Osteocyte (in vitro differentiated cells): ENCODE measurements at places on chromosomes 4 and X. TPM values are rescaled to one million over a fixed set of nuclear protein-coding genes. Genes with fewer than 3 reads are reported as not detected.

DNA sequence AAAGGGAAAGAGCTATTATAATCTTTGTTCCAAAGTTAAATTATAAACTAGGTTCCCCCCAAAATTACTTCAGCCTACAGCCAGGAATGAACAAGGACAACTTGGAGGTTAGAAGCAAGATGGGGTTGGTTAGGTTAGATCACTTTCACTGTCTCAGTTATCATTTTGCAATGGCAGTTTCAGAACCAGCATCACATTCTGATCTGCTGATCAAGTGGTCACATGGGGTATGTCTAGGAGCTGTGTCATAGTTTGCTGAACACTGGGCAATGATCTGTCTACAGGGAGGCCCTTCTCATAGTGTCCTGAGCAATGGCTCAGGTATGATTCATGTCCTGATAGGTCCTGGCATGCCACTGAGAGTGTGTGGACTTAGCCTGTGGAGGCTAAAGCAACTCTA lies 41.6 kb upstream of the XIAP start:
- H3K4me3 ChIP-seq: no peak overlapping the region
- H3K4me1 ChIP-seq: no peaks in the 10 kb centered on the region
- no peak for DNase-seq
- no peaks in the 10 kb centered on the region for H3K36me3 ChIP-seq
- H3K27me3 ChIP-seq: no peaks in the 10 kb centered on the region

DNA sequence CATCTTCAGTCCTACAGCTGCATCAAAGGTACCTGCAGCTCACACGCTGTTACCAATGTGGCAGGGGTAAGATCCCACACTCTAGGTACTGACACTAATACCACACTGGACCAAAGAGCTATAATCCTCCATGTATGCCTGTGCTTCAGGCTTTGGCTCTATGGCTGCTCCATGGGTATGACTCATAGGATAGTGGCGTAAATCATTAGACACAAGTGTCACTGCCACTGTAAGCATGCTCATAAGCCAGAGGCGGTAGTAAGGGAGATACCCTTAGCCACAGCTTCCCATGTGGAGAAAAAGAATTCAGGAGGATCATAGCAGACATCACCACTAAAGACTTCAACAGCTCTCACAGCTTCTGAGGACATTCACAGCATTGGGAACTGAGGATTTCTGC lies 287.5 kb downstream of the ACTRT1 start:
- no peaks in the 10 kb centered on the region for H3K27me3 ChIP-seq
- no peaks in the 10 kb centered on the region for H3K36me3 ChIP-seq
- no peaks in the 10 kb centered on the region for H3K4me1 ChIP-seq
- DNase-seq: no peak
- no peak overlapping the region for H3K4me3 ChIP-seq

GRCh38 chrX:129696463-129697155 lies 41.9 kb upstream of the APLN start:
- H3K27me3 ChIP-seq: peaks cover 7% of the 10 kb centered on the region
- DNase-seq: peak; percentile 48
- no peak overlapping the region for H3K27ac ChIP-seq
- no peak overlapping the region for H3K4me3 ChIP-seq

DNA sequence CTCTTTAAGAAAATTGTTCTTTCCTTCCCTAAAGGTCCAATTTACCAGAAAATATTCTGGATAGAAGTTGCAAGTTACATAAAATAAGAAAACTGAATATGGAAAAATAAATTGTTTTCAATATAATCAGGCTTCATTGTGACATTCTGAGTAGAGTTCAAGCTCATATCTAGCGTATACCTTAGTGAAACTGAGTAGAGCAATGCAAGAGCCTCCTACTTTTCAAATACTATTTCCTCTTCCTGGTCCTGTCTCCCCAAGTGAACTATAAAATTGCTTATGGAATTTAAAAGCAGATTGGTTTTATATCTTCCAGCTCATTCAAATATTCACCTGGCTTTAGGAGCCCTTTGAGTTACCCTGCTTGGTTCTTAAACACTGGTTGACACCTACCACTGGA lies 189.3 kb upstream of the GALNT7 start:
- no peak overlapping the region for H3K27ac ChIP-seq
- no peaks in the 10 kb centered on the region for H3K36me3 ChIP-seq
- no peak for DNase-seq
- peaks cover 12% of the 10 kb centered on the region for H3K27me3 ChIP-seq
- no peak overlapping the region for H3K4me3 ChIP-seq

Gene VCX2
- total RNA-seq: not detected in 2 replicates

- no peaks in the 10 kb centered on the region for H3K27me3 ChIP-seq
- no peaks in the 10 kb centered on the region for H3K36me3 ChIP-seq
- DNase-seq: no peak
Observed at GRCh38 chr4:114879916-114880669, 233.3 kb downstream of the NDST4 start.

DNA sequence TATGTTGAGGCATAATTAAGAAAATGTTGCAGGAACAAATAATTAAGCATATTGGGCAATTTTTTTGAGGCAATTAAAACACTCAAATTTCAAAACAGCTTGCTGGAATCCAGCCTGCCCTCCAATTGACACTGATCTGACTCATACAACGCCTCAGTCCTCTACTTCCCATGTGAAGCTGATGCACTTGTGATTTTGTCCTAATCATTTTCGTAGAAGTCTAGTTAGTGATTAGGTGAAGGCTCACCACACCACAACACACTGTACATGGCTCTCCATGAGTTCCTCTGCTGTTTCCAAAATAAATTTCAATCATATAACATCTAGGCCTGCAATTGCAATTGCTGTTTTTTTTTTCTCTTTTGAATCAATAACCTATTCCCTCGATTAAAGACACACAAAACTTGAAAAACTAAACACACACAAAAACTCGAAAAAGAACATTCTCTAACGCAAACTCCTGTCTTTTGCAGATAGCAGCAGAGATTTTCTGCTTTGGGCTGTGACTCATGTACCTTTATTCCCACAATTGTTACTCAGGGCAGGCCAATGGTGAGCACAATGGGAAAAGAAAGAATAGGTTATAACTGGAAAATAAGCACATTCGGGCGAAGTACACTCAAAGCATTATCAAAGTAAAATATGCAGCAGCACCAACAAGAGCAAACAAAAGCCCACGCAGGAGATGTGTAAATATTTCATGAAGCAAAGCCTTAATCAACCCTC lies 1.7 kb downstream of the GPRIN3 start:
- no peak for DNase-seq
- no peaks in the 10 kb centered on the region for H3K4me1 ChIP-seq
- H3K27ac ChIP-seq: no peak overlapping the region
- H3K4me3 ChIP-seq: no peak overlapping the region

GRCh38 chr4:8437281-8437680 lies 3.2 kb downstream of the ACOX3 start:
- H3K36me3 ChIP-seq: peaks cover 3% of the 10 kb centered on the region
- H3K27me3 ChIP-seq: no peaks in the 10 kb centered on the region

DNA sequence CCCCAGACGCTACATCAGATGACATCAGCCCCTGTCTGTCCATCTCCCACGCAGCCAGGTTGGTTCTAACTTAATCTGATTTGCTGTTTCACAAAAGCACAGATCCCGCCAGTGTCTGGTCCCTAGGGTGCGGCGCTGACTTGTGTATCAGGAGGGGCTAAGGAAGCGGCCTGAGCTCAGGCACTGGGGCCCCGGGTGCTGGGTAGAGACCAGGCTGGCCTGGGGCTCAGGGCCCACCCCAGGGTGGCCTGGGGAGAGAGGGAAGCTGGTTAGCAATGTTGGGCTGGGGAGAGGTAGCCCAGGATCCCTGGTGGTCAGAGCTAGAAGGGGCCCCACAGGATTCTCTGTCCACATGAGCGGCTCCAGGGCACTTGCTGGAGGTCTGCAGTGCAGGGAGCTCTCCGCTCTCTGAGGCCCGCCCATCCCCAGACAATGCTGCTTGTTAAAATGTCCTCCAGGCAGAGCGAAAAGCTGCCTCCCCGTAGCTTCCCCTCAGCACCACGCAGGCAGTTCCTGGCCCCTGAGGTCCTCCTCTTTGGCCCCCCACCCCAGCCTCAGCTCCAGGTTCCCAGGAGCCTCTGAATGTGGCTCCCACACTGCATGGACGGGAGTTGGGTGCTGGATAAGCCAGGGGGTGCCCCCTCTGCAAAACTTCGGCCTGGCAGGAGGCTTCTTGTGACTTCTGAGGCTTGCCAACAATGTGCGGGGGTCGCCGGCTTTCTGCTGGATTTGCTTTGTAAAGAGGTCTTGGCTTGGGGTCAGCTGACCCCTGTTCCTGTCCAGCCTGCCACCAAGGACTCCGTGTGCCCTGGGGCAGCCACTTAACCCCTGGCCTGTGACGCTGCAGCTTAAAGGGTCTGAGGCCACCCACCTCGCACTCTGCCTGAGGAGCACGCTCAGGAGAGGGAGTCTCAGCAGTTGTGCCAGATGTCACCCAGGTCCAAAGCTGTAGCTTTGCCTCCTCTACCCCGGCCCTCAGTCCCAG lies 112.9 kb downstream of the CPZ start:
- DNase-seq: no peak
- H3K4me1 ChIP-seq: peaks cover 2% of the 10 kb centered on the region
- no peak overlapping the region for H3K27ac ChIP-seq
- no peak overlapping the region for H3K4me3 ChIP-seq

GRCh38 chrX:132433001-132433400 lies 55.8 kb downstream of the MBNL3 start:
- H3K36me3 ChIP-seq: peaks cover 4% of the 10 kb centered on the region
- no peak overlapping the region for H3K4me3 ChIP-seq
- DNase-seq: no peak
- no peak overlapping the region for H3K27ac ChIP-seq

DNA sequence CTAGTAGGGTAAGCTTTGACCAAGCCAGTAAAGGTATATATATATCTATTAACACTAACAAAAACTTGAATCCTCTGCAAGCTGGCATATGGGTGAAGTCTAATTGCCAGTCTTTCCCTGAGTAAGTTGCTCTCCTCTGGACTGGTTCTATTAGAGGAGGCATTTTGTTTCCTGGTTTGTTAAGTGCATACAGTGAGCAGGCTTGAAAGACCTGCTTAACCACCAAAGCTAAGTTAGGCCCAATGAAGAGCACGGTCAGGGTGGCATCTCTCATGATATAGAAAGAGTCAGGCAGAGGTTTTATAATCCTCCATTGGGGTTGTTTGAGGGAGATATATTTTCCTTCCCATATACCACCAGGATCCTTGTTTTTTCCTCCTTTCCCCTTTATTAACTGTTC lies 9.6 kb upstream of the AREG start:
- no peaks in the 10 kb centered on the region for H3K4me1 ChIP-seq
- no peaks in the 10 kb centered on the region for H3K27me3 ChIP-seq
- DNase-seq: no peak
- no peaks in the 10 kb centered on the region for H3K36me3 ChIP-seq
- H3K27ac ChIP-seq: no peak overlapping the region

DNA sequence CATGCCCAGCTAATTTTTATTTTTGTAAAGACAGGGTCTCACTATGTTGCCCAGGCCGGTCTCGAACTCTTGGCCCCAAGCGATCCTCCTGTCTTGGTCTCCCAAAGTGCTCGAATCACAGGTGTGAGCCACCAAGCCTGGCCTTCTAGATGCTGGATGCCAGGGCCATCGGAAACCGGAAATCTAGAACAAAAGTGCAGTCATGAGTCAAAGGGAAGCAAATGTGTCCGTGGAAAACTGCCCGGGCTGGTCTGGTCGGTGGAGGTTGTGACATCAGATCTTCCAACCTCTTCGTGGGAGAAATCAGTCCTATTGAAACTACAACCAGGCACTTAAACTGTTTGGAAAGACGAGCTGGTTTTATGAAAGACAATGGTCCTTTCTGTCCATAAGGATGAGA lies 92.3 kb upstream of the SHOX start:
- H3K4me3 ChIP-seq: no peak overlapping the region
- no peak overlapping the region for H3K27ac ChIP-seq
- peak; percentile 71 for DNase-seq
- H3K27me3 ChIP-seq: no peaks in the 10 kb centered on the region

DNA sequence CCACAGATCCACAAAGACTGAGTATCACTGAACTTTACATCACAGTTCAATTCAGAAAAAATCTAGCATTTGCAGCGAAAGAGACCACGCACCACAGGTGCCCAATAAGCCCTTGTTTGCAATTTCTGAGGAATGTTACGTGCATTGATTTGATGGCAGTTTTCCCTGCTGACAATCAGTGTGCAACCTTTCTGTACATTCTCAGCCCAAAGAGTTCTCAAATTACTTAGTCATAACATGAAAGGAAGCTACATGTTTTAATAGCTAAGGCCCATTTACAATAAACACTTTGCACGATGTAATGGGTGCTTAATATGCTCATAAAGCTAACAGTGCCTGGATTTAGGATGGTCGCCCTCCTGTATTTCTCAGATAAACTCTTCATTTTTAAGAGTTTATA lies 47.9 kb downstream of the PTCHD1 start:
- H3K4me3 ChIP-seq: no peak overlapping the region
- no peak overlapping the region for H3K27ac ChIP-seq
- H3K27me3 ChIP-seq: peaks cover 4% of the 10 kb centered on the region
- H3K36me3 ChIP-seq: no peaks in the 10 kb centered on the region
- no peak for DNase-seq

GRCh38 chrX:69282893-69283690 lies 117.8 kb upstream of the PJA1 start:
- no peak for DNase-seq
- H3K4me1 ChIP-seq: no peaks in the 10 kb centered on the region
- H3K27me3 ChIP-seq: no peaks in the 10 kb centered on the region
- H3K27ac ChIP-seq: no peak overlapping the region
- no peaks in the 10 kb centered on the region for H3K36me3 ChIP-seq

Gene SHISA3
- 3.9 and 4.9 TPM in 2 replicates for total RNA-seq

Gene POU4F2
- total RNA-seq: not detected in 2 replicates

- no peak overlapping the region for H3K4me3 ChIP-seq
- no peak for DNase-seq
- no peaks in the 10 kb centered on the region for H3K27me3 ChIP-seq
- no peak overlapping the region for H3K27ac ChIP-seq
- no peaks in the 10 kb centered on the region for H3K36me3 ChIP-seq
Observed at GRCh38 chr4:36719425-36719824, 438.0 kb downstream of the DTHD1 start.

Gene MAP9
- total RNA-seq: 15.8 and 17.9 TPM in 2 replicates

DNA sequence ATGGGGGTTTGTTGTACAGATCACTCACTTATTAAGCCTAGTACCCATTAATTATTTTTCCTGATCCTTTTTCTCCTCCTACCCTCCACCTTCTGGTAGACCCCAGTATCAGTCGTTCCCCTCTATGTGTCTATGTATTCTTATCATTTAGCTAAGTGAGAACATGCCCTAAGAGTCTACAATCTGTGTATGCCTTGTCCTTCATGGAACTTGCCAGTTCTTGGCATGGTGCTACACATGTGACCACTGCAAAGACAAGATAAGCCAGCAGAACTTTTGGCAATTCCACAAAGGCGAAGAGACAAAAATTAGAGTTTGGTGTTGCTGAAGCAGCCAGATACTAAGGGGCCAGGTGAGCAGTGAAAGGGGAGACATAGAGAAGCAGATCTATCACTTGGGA lies 101.3 kb downstream of the CORIN start:
- H3K36me3 ChIP-seq: no peaks in the 10 kb centered on the region
- no peaks in the 10 kb centered on the region for H3K4me1 ChIP-seq
- no peak overlapping the region for H3K4me3 ChIP-seq
- peaks cover 28% of the 10 kb centered on the region for H3K27me3 ChIP-seq
- H3K27ac ChIP-seq: no peak overlapping the region
